GM12892 (cell line): ENCODE measurements at places on chromosomes 3 and 15.

DNA sequence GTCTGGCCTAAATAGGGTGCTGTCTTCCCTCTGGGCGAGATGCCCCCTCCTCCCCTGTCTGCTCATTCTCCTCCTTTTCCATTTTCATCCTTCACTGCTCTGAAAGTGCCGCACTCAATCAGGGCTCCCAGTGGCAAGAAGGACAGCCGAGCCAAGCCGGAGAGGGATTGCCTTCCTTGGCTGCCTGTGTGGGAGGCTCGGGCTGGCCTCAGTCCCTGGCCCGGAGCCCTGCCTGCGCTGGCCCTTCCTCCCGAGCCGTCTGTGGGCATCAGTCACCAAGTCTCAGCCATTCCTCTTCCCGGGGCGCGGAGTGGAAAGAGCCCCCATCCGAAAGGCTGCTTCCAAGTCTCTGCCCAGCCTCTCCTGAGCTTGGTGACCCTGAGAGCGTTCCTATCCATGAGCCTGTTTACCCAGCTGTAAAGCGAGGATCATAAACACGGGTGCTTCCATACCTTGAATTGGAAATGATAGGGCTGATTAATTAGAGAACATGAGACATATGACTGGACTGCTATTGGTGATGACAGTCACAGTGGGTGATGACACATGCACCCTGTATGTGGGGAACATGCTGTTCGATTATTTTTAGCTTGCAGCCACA lies 59.1 kb upstream of the TLE3 start:
- DNase-seq: no peak

DNA sequence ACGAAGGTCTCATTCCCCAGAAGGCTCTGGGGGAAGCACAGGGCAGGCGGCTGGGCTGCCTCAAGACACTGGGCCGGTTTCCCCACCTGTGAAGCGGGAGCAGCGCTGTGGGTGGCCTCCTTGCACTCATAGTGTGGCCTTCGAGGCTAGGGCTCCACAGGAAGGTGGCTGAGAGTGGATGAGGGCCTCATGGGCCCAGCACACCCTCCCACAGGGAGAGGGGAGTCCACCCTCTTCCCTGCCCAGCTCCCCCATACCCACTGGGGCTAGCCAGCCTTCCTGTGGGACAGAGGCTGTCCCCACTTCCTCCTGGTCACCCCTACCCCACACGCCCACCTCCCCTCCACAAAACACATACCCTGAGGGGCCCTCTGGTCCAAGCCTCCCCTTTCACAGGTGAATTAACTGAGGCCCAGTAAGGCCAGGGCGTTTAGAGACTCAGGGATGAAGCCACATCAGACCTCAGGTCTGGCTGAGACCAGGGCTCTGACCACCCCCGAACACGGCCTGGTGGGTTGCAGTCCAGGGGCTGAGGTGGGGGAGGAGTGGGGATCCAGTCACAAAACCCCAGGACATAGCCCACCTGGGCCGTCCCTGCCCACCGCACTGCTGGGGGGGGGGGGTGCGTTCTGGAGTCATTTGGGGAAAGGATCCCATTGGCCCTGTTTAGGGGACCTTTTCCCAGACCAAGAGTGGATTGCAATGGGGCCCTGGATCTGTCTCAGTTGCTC lies 1.1 kb downstream of the ANPEP start:
- no peak for DNase-seq

DNA sequence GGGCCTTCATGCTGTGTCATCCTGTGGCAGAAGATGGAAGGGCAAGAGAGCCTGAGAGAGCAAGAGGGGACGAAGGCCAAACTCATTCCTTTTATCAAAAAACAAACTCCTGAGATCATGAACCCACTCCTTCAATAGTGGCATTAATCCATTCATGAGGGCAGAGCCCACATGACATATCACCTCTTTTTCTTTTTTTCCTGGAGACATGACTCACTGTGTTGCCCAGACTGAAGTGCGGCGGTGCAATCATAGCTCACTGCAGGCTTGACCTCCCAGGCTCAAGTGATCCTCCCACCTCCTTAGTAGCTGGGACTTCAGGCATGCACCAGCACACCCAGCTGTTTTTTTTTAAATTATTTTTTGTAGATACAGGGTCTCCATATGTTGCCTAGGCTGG lies 92.0 kb upstream of the RNU6-1 start:
- no peak for DNase-seq

DNA sequence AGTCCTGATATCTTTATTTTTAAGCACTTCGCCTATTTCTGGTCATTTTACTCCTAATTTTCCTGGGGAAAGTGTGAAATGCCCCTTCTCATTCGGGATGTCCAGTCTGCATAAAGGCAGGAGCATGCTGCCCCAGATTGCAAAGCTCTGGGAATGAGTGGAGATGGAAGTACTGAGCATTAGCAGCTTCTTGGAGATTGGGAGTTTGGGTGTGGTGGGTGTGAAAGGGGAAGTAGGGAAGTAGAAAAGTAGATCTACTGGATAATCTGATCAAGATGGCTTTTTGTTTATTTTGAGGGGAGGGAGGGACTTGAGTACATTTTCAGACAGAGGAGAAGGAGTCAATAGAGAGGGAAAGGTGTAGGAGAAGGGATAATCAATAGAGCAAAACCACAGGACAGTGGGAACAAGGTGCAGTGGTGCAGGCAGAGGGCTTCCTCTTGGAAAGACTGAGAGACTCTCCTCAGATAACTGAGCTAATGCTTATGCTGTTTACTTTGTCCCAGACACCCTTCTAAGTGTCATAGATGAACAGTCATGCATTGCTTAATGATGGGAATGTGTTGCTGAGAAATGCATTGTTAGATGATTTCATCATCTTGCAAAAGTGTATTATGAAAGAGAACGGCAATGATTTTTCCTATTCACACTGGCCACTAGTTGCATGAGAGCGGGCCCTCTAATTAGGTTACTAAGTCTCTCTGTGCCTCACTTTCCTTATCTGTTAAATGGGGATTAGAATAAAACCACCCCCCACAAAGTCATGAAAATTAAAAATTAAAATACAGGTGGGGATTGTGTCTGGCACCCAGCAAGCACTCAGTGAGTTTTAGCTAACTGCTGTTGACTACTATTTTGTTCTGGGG lies 45.5 kb downstream of the PHLDB2 start:
- no peak for DNase-seq

- DNase-seq: no peak
Measured at GRCh38 chr15:76340803-76341365, 4.3 kb downstream of the ISL2 start.

GRCh38 chr3:141307351-141308059 lies 60.8 kb upstream of the ZBTB38 start:
- DNase-seq: no peak

DNA sequence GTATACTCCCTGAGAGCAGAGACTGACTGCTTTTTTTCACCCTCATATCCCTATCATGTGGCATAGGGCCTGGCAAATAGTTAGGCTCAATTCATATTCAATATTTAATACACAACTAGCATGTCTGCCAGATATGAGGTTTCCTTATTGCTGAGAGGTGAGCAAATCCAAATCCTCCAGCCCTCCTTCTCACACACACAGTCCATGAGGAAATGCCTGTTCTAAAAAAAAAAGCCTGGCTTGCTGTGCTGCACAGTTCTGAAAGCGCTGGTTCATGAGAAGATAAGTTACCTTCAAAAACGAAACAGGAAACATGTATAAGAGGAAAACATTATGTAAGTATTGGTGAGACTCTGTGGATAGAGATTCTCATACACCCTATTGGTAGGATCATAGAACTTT lies 15.5 kb upstream of the ACAP2 start:
- no peak for DNase-seq
